ENCODE measurements at places on chromosomes 13 and 19.

DNA sequence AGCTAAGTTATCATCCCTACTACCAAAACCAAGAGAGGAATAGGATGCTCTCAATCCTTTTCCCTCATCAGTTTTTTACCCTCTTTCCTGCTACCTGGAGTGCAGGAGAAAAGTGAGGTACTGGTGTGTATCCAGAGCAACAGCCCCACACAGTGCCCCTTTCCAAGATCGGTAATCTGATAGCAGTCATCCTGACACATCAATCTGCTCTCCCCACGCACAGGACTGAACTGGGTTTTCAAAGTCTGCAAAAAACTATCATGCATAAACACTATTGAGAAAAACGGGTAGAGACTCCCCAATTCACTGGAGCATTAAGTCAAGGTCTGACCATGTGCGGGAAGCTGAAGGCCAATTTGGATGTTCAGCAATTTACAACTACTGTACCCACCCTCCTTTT, 284.8 kb downstream of the RBM26 start:
- DNase-seq = no peak

DNA sequence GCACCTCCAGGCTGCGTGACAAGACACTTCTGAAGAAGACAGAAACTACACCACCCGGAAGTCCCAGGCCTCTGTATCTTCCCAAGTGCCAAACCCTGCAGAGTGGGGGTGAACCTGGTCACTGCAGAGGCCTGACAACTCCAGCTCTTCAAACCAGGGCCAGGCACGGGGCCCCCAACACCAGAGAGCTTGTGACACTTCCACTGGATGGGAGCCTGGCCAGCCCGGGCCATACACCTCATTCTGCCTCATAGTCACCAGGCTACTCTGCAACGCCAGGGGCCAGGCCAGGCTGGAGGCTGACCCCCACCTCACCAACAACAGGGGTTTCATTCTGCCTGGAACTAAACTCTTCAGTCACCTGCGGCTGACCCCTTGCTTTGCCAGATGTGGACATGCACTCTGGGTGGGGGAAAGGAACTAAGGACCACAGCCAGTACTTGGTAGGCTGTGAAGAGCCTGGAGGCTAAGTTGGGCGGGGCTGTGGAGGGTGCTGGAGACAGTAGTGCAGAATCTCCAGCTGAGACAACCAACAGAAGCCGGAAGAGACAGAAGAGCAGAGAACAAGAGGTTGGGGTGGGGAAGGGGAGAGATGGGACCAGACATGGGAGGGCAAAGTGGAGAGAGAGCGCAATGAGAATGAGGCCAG, 23.0 kb downstream of the TUBA3C start:
- DNase-seq = no peak

DNA sequence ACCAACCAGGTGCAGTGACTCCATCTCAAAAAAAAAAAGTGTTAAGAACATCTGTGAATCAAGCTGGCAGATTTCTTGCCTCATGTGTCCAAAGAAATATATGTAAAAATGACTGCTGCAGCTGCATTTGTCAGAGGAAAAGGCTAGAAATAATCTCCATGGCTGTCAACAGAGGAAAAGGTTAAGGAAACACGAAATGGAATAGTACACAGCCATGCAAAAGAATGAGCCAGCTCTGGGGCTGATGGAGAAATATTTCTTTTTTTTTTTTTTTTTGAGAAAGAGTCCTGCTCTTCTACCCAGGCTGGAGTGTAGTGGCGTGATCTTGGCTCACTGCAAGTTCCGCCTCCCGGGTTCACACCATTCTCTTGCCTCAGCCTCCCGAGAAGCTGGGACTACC, 6.6 kb downstream of the RAB3D start:
- no peak for DNase-seq

- DNase-seq = no peak
Observed at GRCh38 chr13:99830931-99831330, 140.6 kb downstream of the ZIC5 start.

GRCh38 chr13:52944697-52945096, 83.9 kb upstream of the OLFM4 start:
- no peak for DNase-seq

- no peak for DNase-seq
Observed at GRCh38 chr13:43232144-43232872, 208.9 kb downstream of the DNAJC15 start.

DNA sequence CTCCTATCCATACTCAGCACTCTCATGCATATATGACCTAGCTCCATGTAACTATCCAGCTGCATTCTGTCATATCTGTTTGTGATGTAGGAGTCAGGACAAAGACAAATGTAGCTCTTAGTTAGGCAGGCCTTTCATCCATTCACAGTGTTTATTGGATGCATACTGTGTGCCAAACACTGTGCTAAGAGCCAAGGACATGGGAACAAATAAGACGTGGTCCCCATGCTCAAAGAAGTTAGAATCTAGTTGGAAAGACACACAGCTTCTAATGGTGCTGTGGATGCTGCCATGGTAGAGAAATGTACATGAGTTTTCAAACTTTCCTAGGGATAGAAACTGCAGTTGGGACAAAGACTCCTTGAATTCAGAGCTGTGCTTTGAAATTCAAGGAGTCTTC, 31.7 kb upstream of the IL17D start:
- no peak for DNase-seq

DNA sequence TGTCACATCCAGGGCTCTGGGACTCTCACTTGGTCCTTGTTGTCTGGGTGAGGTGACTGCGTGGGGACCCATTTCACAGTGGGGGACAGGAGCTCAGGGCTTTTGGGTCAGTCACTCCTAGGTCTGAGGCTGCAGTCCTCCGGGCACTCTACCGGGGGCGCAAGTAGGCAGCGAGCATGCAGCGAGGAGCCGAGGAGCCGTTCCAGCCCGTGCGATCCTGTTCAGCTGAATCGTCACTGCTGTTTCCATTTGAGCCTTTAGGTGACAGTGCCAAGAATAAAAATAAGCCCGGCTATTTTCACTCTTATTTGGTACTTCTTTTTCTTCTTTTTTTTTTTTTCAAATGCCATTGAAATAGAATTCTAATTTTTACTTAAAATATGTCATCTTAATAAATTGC, 126.5 kb downstream of the ZNF536 start:
- DNase-seq = no peak

- no peak for DNase-seq
Observed at GRCh38 chr19:34471906-34472700, 9.5 kb upstream of the WTIP start.

DNA sequence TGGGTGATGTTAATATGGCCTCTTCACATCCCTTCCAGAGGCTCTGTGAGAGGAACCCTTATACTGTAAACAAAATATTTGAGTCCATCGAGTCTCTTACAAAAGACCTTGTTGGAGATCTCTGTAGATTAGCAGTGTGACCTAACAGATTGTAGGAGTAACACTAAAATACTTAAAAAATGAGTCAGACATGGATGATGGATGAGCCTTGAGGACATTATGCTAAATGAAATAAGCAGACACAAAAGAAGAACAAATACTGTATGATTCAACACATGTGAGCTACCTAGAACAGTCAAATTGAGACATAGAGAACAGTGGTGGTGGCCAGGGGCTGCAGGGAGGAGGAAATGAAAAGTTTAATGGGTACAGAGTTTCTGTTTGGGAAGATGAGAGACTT, 152.2 kb upstream of the UBL3 start:
- DNase-seq = no peak

GRCh38 chr13:103403148-103403740, 337.0 kb upstream of the SLC10A2 start:
- no peak for DNase-seq

GRCh38 chr13:60347174-60347573, 49.8 kb upstream of the TDRD3 start:
- no peak for DNase-seq

- DNase-seq = no peak
Observed at GRCh38 chr19:482186-483041, 13.9 kb upstream of the MADCAM1 start.

- no peak for DNase-seq
Observed at GRCh38 chr13:86269511-86269910, 470.3 kb upstream of the SLITRK6 start.

DNA sequence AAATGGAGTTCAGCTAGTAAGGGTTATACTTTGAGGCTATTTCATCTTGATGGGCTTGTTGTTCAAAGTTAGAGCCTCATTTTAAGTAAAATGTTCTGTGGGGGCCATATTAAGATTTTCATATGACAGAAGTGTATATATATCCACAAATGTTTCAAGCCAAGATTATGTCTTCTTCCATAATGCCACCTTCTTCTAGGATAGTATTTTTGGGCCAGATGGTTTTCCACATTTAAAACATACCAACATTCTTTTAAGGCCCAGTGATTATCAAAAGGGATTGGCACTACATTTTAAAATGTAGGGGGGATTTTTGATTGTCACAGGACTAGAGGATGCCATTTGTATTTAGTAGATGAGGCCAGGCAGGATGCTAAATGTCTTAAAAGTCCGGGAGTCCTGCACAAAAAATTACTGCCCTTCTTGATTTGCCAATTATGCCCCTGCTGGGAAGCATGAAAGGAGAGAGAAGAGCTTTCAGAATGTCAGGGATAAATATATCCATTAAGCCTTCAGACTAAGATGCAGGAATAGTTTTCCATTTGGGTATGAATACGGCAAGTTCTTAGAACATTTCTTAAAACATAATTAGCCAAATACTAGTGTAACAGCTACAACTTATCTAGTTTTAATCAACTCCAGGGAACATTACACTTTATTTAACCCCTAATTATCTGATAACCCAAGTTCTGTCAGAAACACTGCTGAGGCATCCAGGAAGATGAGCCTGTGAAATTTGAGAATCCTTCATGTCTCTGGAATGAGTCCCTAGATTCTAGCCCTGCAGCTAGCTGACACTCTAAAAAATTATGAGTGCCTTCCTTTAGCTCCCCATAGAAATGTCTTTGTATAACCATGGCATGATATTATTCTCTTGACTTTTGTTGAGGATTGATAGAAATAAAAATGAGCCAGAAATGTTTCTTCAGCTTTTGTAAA, 34.0 kb downstream of the ITM2B start:
- DNase-seq = no peak

DNA sequence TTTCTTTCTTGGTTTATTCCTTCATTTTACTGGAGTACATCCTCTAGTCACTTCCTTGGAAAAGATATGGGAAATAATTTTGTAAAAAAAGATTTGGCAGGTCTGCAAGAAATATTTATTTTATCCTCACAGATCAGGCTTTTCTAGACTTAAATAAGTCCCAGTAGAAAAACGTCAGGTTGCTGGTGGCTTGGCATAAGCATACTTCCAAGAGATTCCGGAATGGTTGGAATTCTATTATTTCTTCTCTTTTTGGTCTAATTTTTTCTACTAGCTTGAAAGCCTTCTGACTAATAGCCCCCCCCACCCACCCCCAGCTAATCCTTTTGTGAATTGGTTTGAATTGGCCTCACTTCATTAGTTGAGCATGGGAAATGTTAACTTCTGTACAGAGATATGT, 147.6 kb downstream of the ZIC5 start:
- no peak for DNase-seq

GRCh38 chr19:944171-944567, 18.3 kb downstream of the ARID3A start:
- no peak for DNase-seq

DNA sequence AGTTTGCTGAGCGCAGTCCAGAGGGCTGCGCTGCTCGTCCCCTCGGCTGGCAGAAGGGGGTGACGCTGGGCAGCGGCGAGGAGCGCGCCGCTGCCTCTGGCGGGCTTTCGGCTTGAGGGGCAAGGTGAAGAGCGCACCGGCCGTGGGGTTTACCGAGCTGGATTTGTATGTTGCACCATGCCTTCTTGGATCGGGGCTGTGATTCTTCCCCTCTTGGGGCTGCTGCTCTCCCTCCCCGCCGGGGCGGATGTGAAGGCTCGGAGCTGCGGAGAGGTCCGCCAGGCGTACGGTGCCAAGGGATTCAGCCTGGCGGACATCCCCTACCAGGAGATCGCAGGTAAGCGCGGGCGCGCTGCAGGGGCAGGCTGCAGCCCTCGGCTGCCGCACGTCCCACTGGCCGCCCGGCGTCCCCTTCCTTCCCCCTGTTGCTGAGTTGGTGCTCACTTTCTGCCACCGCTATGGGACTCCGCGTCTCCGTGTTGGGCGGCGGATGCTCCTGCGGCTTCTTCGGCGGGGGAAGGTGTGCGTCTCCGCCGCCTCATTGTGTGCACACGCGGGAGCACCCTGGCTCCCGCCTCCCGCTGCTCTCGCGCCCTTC, 772 bp downstream of the GPC6 start:
- DNase-seq = peak; percentile 40

DNA sequence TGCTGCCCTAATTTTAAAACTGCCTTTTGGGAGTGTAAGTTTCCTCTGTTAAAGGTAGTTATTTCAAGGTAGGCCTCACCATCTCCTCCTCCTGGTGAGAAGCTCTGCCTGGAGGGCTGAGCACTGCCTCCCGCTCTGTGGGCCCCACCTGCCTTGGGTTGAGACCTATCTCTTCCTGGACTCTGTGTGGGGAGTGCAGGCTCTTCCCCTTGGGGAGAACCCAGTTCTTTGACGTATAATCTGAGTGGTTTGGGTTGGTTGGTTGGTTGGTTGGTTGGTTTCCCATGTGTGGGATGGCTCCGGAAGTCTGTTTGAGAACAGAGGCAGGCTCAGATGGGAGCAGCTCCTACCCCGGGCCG, 39.1 kb downstream of the ACTN4 start:
- no peak for DNase-seq

- no peak for DNase-seq
Observed at GRCh38 chr13:100544866-100545683, 43.5 kb downstream of the GGACT start.

DNA sequence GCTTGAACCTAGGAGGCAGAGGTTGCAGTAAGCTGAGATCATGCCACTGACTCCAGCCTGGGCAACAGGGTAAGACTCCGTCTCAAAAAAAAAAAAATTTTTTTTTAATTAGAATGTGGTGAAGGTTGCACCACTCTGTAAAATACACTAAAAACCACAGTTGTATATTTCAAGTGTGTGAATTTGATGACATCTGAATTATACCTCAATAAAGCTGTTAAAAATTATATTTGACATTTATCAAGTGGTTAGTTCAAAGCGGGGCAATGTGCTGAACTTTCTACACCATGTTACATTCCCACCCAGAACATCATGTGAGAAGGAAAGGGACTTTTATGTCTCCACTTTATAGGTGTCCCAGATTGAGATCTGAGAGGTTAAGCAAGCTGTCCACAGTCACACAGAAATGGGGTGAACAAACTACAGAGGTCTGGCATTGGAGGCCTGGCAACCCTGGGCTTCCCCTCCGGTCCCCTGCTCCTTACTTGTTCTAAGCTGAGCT, 5.9 kb upstream of the S1PR5 start:
- no peak for DNase-seq

All from NCI-H1105 (cell line).